Mesendoderm (in vitro differentiated cells): ENCODE measurements at places on chromosomes 3 and 15.

DNA sequence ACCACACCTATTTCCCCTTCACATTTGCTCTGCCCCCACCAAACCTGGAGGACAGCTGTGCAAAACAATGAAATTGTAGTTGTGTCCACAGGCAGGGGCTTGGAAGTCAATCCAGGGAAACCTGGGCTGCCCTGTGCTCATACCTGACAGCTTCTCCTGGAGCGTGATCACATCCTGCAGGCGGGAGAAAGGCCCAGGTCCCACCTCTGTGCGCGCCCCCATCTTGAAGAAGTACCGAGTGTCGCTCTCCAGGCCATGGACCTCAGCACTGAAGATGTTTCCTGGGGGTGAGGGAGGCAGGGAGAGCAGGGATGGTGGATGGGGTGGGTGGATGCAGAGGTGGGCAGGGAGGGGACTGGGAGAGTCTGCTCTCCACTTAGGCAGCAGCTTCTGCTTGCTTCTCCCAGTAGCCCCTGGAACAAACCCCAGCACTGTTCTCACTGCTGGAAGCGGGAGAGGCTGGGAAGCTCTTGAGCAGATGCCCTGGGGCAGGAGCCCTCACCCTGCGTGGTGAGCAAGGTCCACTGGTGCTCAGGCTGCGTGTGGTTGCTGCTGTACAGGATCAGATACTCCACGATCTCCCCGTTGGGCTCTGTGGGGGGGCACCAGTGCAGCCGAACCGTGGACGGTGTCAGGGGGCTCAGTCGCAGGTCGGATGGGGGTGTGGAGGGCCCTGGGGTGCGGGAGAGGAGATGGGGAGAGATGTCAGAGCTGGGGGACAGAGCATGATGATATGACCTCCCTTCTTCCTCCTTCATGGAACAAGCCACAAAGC, 10.7 kb upstream of the IGDCC3 start:
- DNase-seq, result no peak

DNA sequence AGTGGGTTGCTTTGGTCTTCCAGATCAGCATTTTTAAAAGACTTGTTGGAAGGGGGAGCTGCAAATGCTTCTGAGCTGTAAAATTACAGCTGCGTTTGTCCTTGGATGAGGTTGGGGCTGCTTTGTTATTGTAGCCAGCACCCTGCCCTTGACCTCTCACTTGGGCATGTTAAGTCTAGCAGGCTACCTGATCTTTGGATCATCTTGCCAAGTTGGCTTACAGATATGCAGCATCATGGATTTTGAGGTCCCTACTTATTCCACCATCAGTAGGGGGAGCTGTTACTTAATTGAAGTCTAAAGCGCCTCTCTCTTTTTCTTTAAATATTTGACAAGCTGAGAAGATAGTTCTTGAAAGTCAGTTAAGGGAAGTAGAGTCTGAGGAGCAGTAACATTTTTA, 793.0 kb downstream of the MCTP2 start:
- peak; percentile 78 for DNase-seq

GRCh38 chr3:163939926-163940325, 1138.4 kb downstream of the SI start:
- peak; percentile 39 for DNase-seq

DNA sequence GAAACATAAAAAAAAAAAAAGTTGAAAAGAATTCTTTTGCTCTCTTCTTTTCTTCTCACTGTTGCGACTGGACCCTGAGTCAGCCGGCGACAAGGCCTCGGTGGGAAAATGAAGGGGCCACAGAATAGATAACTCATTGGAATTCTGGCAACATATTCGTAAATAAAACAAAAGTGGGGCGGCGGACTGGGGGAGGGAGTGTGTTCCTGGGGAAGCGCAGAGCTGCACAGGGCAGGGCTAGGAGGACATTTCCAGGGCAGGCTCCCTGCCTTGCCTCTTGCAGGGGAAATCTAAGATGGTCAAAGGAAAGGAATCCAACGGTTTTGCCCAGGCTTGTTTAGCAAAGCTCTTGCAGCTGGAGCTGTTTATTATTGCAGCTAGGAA, 1042.8 kb upstream of the NR2F2 start:
- DNase-seq, result peak; percentile 23

- no peak for DNase-seq
Observed at GRCh38 chr3:181317508-181317907, 328.0 kb upstream of the DNAJC19 start.

- DNase-seq, result no peak
Observed at GRCh38 chr3:57074135-57074534, 13.7 kb downstream of the SPATA12 start.

DNA sequence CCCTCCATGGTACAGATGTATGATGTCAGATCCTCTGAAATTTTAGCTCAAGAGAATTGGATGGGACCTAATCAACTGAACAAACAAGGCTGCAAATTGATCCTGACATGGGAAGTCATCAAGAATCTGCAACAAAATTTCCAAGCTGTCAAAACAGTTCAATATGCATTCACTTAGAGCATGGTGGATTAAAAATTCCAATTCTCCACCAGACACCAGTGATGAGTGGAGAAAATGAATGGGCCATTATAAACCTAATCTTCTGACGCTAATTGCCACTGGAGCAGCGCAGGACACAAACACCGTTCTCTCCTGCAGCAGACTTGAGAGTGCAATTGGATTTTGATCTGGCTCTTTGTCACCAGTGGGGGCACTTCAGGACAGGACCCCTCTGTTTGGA, 94.2 kb downstream of the MINAR1 start:
- DNase-seq, result no peak

DNA sequence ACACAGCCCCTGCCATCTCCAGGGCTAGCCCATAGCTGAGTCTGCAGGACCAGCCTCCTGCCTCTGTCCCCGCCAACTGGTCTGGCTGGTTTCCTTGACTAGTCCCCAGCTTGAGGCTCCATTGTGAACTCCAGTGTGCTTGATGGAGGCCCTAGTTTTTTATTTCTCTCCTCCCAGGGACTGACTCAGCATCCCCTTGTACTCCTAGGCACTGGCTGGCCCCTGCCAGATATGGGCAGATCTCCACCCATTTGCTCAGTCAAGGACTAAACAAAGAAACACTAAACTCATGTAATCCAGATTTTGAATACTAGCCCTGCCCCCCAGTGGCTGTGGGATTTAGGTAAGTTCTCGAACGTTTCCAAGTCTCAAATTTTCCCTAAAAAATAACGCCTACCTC, 415.4 kb upstream of the RORA start:
- DNase-seq, result peak; percentile 39

- no peak for DNase-seq
Observed at GRCh38 chr3:27554706-27555105, 70.5 kb upstream of the SLC4A7 start.

GRCh38 chr15:33142708-33143107, 51.8 kb downstream of the FMN1 start:
- DNase-seq, result no peak

- no peak for DNase-seq
Observed at GRCh38 chr15:40047415-40048210, 8.6 kb upstream of the SRP14 start.

- no peak for DNase-seq
Observed at GRCh38 chr3:127701280-127701911, 28.6 kb downstream of the ABTB1 start.

DNA sequence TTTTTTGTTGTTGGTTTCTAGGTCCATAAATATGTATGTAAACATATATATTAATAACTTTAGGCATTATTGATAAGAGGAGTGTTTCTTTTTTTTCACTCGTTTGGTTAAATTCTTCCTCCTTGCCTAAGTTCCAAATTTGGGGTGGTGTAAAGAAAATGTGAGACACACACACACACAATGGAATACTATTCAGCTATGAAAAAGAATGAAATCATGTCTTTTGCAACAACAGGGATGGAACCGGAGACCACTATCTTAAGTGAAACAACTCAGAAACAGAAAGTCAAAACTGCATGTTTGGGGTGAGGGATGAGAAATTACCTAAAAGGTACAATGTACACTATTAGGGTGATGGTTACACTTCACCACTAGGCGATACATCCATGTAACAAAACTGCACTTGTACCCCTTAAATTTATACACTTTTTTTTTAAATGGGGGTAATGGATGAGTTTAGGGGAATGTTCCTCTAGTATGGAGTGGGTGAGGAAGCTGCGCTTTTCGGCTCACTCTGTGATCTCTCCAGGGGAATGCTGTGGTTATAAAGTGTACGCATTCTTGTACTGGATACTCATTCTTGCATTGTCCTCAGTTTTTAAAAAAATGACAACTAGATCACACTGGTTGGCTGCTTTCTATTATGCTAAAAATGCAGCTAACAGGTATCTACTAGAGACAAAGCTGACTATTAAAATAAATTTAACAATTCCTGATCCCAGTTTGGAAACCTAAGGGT, 50.8 kb upstream of the PPARG start:
- DNase-seq, result no peak

DNA sequence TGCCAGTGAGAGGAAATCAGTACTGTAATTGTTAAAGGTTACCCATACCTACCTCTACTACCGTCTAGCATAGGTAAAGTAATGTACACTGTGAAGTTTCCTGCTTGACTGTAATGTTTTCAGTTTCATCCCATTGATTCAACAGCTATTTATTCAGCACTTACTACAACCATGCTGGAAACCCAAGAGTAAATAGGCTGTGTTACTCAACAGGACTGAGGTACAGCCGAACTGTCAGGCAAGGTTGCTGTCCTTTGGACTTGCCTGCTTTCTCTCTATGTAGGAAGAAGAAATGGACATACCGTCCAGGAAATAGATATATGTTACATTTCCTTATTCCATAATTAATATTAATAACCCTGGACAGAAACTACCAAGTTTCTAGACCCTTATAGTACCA, 265.5 kb downstream of the NR2F2 start:
- DNase-seq, result no peak

DNA sequence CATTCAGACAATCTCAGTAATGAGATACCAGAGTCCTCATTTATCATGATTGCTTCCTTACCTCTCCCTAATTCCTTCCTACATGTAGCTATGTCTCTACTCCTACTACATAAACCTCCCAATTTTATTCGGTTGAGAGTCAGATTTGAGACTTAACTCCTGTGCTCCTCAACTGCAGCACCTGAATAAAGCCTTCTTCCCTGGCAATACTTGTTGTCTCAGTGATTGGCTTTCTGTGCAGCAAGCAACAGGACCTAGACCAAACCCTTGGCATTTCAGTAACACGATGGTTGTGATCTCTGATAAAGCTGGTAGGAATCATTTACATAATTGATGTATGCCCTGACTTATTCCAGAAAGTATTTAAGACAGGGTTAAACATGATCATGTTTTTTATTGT, 106.7 kb upstream of the NANOGP8 start:
- DNase-seq, result no peak

GRCh38 chr3:62688050-62688449, 187.2 kb downstream of the CADPS start:
- no peak for DNase-seq

- DNase-seq, result no peak
Observed at GRCh38 chr15:46795685-46796084, 921.6 kb upstream of the SEMA6D start.

GRCh38 chr3:186909078-186909853, 21.1 kb upstream of the ST6GAL1 start:
- peak; percentile 57 for DNase-seq

DNA sequence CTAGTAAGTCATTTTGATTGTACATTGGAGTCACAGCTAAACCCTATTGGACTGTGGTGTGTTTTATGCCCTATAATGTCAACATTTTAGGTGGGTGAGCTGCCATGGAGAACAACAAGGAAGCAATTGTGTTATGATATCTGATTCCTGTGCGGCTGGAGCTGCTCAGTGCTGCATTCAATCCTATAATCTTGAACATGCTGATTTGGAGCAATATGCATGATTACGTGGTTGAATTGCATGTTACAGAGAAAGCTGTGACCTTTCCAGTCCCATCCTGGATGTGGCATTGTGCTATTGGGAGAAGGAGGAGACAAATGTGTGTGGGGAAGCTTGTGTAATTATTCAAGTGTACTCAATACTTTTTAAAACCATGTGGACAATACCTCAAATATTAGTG, 20.1 kb upstream of the C3orf49 start:
- no peak for DNase-seq

DNA sequence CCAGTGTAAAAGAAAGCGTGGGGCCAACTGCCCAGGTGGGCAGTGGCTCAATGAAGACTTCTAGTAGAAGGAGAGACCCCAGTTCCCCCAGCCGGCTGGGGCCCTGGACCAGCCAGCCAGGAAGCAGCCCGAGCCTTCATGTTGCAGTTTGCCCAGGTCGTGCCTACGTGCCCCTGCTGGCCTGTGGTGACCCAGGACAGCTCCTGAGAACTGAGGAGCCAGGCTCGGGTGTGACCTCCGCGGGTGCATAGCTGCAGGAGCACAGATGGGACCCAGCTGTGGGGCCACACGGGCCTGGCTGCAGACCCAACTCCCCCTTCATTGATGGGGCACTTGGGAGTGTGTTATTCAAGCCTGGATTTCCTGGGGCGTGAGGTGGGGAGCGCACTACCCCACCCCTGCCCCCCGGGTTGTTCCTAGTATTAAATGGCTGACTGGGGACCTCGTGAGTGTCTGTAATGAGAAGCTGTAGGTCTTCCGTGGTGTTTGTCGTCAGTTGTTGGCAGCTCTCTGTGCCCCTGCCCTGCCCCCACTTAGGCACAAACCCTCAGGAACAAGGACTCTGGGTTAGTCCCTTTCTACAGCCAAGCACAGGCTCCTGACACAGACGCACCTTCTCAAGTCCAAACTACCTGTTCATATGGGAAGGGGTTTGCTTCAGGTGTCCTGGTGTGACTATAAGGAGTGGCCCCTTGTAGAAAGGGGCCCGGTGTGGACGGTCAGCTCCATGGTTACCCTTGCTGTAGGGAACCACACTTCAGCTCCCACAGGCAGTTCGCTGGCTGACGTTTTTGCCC, 39.1 kb downstream of the IDH2 start:
- DNase-seq, result no peak

GRCh38 chr3:10600296-10600714, 94.9 kb upstream of the ATP2B2 start:
- no peak for DNase-seq

- no peak for DNase-seq
Observed at GRCh38 chr3:15271030-15271429, 61.4 kb downstream of the SH3BP5 start.

DNA sequence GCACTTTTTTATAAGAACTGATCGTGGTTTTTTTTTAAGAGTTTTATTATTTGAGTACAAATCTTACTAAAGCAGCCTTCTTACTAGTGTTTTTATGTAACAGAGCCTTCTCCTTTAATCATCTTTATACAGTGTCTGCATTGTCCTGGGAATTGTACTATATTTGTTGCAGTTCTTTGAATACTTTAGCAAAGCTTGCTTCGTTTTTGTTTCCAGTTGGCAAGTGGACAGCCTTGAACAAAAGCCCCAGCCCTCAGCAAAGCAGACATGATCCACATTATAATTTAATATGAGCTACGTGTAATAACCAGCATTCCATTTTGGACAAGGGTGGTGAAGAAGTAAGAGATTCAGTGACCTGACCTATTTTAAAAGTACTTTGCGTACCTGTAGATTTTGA, 112.2 kb upstream of the FLNB start:
- DNase-seq, result no peak

DNA sequence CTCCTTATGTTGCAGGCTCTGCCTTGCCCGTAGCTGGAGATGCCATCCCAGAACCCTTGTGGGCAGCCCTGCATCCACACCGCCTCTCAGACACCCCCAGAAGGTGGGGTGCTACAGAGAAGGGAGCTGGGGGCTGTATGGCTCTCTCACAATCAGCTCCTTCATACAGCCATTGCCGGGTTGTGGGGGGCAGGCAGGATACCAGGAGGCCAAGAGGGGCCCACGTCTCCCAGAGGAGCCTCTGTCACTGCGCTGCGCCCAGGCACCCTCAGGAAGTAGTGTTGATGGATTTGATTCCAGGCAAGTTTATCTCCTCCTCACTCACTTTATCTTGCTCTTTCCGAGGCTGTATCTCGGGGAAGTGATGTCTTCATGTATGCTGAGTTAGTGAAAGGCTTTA, 171.6 kb downstream of the CHDH start:
- DNase-seq, result no peak
